GM20000 (cell line): ENCODE measurements at places on chromosomes 7 and 10.

DNA sequence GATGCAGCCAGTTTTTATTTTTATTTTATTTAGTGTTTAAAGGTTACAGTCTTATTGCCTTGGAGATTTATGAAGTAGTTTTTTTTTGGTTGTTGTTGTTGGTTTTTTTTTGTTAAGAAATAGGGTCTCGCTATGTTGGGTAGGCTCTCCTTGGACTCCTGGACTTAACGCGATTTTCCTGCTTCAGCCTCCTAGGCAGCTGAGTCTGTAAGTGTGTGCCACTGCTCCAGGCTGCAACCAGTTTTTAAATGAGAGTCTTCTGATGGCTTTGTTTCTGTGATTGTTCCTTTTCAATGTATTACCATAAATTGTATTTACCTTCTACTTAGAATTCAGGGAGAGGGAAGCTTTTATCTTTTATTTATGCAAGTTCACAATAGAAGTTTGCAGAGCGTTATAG lies 62.8 kb downstream of the BICC1 start:
- no peak for DNase-seq

DNA sequence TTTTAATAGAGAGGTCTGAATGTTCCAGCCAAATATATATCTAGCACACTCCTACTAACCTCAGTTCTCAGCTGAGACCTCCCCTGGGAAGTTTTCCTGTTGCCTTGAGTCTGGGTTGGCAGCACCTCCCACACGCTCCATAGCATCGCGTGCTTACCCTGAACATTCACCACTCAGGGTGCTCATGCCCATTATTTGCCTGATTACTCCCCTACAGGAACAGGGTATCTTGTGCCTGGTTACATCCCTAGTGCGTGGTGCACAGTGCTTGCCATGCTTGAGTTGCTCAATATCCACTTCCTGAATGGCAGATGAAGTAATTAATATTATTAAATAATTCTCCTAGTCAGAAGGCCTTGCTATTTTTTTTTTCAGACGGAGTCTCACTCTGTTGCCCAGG lies 269.9 kb upstream of the IMMP2L start:
- no peak for DNase-seq

GRCh38 chr7:20114468-20114867 lies 102.7 kb downstream of the MACC1 start:
- DNase-seq: peak; percentile 48

- DNase-seq: no peak
These were observed 34.8 kb downstream of the LRRC4 start for GRCh38 chr7:127996253-127997071.

DNA sequence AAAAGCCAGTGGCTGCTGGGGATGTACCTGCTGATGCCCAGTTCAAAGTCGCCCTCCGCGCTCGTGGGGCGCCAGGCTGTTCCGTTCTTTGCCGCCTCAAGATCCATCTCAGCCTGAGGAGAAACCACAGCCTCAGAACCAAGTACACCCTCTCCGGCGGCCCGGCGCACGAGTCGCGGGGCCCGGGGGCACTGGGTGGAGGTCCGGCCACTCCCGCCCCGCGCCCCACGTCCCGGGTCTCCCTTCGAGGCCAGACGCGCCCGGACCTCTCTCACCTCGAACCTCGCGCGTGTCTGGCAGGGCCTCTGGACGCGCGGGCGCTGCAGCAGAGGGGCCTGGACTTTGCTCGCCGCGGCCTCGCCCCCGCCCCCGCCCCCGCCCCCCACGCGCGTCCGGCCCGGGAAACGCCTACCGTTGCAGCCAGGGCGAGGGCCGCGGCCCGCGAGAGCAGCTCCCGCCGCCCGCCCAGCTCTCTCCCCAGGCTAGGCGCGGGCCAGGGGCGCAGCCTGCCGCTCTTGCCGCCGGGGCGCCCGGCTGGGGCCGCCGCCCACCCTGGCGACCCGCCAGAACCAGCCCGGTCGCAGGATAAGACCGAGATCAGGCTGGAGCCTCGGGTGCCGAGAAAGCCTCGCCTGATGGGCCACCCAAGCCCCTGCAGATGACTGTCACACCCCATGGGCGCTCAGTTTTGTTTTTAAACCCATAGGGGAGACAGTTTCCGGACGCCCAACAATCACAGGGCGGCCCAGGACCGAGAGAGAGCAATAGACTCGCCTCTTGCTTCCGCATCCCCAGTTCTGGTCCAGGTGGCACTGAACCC lies at the start of gene ABCB4:
Gene ABCB4, minus strand, starts transcription at position 322 of the 820 bp plus-strand sequence. Its CDS starts 215 bp downstream, at position 107.
- DNase-seq: peak; percentile 54

DNA sequence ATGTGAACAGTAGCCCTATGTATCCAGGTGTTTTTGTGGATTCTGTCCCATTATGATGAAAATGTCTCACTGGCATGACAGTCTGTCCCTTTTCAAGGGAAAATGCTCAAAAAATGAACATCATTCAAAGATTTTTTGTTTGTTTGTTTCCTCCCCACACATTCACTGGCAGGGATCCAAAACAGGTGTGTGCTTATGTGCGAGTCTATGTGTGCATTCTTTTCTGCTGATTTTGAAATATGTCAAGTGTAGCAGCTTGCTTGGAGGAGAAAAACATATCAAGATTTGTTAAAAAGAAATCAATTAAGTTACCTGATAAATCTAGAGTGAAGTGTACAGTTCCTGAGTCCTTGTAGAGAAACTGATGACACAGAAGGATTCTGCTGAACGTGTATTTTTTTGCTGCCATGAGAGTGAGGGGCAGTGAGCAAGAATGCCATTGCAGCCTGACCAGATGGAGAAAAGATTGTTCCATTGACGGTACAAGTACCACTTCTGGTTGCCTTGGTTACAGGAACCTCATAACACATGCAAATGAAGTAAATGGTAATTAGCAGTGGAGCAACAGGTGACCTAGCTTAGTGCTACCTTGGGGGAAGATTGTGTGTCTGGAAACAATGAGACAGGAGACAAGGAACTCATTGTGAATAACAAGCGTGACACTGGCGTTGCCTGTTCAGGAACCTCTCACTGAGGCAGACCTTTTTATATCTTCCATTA lies 277.4 kb upstream of the PHYHIPL start:
- no peak for DNase-seq

DNA sequence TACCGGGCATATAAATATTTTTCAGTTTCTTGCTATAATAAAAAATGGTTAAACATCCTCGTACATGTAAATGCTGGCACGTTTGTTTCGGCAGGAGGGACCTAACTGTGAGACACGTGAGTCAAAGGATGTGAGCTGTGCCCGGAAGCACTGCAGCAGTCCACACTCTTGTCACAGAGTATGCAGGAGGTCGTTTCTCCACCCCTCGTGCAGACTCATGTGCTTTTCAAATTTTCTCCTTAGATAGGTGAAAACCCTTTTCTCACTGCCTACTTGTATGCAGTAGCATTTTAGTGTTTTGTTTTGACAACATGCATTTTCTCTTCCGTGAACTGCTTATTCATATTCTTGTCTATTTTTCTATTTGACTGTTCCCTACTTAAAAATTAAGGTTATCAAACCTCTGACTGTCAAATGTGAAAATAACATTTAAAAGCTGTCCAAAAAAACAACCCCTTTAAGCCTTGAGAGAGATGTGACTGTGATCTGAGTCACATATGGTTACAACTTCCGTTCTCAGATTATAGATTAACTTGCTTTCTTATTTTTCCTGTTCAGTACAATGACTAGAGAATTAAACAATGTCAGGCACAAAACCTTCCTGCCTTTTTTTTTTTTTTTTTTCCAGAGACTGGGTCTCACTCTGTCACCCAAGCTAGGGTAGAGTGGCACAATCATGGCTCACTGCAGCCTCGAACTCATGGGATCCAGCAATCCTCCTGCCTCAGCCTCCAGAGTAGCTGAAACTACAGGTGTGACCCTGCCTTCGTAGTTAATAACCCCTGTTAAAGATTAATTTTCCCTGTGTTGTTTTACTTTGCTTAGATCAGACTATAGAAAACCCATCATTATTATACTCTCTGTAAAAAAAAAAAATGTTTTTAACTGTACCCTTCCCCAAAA lies 45.1 kb downstream of the DPY19L1 start:
- DNase-seq: peak; percentile 11

DNA sequence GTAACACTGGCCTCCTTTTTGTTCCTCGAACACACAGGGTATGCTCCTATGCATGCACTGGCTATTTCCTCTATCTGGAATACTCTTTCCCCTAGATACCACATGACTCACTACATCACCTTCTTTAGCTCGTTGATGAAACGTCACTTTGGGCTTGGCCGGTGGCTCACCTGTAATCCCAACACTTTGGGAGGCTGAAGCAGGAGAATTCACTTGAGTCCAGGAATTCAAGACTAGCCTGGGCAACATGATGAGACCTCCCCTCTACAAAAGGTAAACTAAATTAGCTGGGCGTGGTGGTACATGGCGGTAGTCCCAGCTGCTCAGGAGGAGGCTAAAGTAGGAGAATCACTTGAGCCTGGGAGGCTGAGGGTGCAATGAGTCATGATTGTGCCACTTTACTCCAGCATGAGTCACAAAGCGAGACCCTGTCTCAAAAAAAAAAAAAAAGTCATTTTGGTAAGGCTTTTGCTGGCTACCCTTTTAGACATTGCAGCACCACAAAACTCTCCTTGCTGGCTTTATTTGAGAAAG lies 14.5 kb downstream of the ANKIB1 start:
- DNase-seq: no peak

GRCh38 chr7:34425631-34426384 lies 232.2 kb upstream of the NPSR1 start:
- no peak for DNase-seq

DNA sequence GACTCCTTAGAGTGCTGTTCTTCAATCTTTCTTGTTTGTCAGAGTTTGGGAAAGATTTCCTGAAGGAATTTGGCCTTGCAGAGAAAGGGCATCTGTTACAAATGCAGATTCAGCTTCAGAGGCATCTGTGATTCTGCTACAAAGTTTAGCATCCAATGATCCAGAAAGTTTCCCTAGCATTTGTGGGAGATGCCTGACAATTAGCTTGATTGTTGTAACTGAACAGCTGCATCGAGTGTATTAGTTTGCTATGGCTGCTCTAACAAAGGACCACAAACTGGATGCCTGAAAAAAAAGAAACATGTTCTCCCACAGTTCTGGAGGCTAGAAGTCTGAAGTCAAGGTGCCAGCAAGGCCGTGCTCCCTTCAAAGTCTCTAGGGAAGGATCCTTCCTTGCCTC lies 365.1 kb downstream of the GRID1 start:
- DNase-seq: no peak

GRCh38 chr7:135757719-135758411 lies 9.3 kb upstream of the FAM180A start:
- no peak for DNase-seq

- DNase-seq: no peak
These were observed 243.9 kb upstream of the POT1 start for GRCh38 chr7:125173571-125173970.

DNA sequence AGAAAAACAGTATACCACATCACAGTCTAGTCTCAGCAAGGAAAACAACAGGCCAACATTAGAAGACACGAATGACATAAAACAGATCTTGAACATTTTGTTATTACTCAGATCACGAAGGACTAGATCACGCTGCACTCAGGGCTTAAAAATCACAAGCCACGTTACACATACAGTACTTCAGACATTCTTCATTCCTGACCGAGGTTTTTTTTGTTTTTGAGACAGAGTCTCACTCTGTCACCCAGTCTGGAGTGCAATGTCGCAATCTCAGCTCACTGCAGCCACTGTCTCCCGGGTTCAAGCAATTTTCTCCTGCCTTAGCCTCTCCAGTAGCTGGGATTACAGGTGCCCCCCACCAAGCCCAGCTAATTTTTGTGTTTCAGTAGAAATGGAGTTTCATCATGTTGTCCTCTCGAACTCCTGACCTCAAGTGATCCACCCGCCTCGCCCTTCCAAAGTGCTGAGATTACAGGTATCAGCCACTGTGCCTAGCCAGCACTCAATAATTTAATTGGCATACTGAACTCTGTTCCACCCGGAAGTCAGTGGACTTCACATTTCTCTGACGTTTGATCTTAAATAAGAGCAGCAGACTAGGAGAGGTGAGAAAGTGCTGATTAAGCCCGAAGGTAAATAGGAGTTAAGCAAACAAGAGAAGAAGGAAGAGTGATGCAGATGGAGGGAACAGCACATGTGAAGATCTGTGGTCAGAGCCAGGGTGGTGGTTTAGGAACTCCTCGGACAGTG lies 3.5 kb downstream of the AIMP2 start:
- DNase-seq: no peak

GRCh38 chr10:50210876-50211275 lies 40.4 kb downstream of the ASAH2 start:
- no peak for DNase-seq

DNA sequence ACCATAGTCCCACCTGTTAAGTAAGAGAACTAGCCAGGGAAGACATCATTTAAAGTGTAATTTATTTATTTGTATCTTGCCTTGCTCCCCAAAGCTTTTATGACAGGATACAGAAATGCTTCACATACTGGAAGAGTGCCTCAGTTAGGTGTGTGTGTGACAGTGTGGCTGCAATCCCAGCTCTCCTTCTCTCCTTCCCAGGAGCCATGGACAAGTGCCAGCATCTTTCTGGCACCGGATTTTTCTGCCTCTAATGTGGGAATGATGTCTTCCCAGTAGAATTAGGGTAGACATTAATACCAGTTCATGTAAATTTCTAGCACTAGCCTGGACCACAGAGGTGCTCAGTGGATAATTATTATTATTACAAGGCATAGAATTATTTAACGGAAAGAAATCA lies 30.3 kb upstream of the ATXN7L1 start:
- no peak for DNase-seq

- DNase-seq: no peak
These were observed 13.1 kb upstream of the ASB4 start for GRCh38 chr7:95472581-95473161.

DNA sequence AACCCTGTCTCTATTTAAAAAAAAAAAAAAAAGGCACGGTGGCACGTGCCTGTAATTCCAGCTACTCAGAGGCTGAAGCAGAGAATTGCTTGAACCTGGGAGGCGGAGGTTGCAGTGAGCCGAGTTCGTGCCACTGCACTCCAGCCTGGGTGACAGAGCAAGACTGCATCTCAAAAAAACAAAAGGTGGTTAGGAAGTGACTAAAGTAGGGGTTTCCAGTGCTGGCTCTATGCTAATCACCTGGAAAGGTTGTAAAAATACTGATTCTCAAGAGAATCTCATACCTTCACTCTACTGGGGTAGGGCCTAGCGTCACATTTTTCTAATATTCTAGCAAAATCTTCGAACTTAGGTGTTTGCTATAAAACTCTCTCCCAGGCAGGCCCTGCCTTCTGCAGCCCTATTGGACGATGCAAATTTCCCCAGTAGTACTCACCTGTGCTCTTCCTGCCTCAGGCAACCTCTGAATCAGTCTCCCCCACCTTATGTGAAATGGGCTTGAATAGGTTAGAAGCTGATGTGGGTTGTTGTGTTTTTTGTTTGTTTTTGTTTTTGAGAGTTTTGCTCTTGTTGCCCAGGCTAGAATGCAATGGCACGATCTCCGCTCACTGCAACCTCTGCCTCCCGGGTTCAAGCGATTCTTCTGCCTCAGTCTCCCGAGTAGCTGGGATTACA lies 3.5 kb downstream of the ZP3 start:
- no peak for DNase-seq

- no peak for DNase-seq
These were observed 7.1 kb upstream of the ATP6V1F start for GRCh38 chr7:128855559-128855958.

DNA sequence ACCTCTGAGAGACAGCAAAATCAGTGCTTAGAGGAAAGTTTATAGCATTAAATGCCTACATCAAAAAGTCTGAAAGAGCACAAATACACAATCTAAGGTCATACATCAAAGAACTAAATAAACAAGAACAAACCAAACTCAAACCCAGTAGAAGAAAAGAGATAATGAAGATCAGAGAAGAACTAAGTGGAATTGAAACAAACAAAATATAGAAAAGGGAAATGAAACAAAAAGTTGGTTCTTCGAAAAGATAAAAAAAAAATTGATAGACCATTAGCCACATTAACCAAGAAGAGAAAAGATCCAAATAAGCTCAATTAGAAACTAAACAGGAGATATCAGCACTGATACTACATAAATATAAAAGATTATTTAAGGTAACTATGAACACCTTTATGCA lies 280.0 kb upstream of the NRG3 start:
- no peak for DNase-seq
